Posterior vena cava (tissue), 2 donors: ENCODE measurements at places on chromosomes 12 and 14. TPM values are rescaled to one million over a fixed set of nuclear protein-coding genes. Genes with fewer than 3 reads are reported as not detected.
A peak's percentile ranks its signal among the peaks of the same experiment; 100 is the strongest.

- no peak for DNase-seq
Measured at GRCh38 chr14:28143316-28143715, 623.3 kb upstream of the FOXG1 start.

DNA sequence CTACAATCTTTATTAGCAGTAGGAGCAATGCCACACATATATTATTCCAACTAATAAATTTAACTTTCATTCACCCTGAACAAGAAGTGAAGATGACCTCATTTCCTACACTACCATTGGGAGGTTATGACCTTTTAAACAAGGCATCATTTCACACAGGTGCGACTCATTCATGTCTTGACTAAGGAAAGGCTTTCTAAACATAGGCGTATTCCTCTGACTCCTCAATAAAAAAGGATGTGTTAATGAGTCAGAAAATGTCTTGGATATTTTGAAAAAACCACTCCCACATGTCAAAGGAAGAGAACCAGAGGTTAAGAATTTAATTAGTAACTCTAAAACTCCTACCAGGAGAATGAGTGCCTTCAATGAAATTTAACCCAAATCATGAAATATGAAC is 115.2 kb downstream of the PRICKLE1 start:
- DNase-seq, result no peak

- no peak for DNase-seq
Measured at GRCh38 chr14:82244791-82245190, 711.1 kb upstream of the SEL1L start.

GRCh38 chr12:32516230-32516629 is 116.9 kb downstream of the FGD4 start:
- DNase-seq, result peak; percentile 50

DNA sequence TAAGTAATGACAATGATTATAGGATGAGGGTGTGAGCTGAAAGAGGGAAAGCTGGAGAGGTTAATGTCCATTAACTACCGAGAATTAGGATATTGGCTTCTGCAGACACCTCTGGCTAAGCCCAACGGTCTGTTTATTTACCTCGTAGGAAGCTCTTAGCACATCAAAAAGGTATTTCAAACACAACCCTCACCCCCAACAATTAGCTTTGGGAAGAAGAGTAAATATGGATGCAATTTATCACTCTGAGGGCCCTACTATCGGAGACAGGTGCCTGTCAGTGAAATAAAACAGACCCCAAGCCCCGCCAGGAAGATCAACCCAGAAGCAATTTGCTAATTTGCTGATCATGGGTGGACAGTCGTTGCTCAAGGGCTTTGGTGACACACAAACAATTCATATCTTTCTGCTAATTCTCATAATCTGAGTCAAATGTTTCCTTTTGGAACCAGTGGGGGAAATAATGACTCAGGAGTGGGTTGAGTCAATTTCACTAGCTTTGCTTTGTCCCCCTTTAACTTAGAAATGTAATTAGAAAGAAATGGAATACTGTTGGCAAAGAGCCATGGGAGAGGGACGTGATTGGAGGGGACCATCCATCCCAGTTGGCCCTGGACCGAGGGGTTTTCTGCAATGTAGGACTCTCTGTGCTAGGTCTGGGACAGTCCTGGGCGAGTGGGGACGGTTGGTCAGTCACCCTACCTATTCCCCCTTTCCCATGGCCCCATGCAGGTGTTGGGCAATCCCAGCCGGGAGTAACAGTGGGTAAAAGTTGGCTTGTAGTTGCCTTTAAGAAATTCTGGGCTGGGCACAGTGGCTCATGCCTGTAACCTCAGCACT is 99.1 kb upstream of the MED13L start:
- DNase-seq, result no peak

- DNase-seq, result no peak
Measured at GRCh38 chr12:1289371-1290155, 298.5 kb downstream of the ERC1 start.

DNA sequence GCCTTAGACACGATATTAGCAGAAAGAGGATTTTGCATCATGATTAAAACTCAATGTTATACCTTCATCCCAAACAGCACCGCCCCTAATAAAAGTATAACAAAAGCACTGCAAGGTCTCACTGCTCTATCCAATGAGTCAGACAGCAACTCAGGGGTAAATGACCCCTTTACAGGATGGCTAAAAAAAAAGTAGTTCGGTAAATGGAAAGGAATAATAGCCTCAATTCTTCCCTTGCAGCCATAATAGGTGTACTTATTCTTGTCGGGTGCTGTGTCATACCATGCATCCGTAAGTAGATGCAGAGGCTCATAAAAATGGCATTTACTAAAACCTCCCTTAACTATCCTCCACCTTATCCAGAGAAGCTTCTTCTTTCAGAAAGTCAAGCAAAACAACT is 53.9 kb upstream of the AP4S1 start:
- DNase-seq, result no peak

- peak; percentile 62 for DNase-seq
Measured at GRCh38 chr12:57807285-57807684, 11.2 kb downstream of the AVIL start.

- no peak for DNase-seq
Measured at GRCh38 chr14:87205811-87206210, 787.2 kb downstream of the GALC start.

GRCh38 chr12:66107451-66107915 is 23.1 kb downstream of the LLPH start:
- no peak for DNase-seq

DNA sequence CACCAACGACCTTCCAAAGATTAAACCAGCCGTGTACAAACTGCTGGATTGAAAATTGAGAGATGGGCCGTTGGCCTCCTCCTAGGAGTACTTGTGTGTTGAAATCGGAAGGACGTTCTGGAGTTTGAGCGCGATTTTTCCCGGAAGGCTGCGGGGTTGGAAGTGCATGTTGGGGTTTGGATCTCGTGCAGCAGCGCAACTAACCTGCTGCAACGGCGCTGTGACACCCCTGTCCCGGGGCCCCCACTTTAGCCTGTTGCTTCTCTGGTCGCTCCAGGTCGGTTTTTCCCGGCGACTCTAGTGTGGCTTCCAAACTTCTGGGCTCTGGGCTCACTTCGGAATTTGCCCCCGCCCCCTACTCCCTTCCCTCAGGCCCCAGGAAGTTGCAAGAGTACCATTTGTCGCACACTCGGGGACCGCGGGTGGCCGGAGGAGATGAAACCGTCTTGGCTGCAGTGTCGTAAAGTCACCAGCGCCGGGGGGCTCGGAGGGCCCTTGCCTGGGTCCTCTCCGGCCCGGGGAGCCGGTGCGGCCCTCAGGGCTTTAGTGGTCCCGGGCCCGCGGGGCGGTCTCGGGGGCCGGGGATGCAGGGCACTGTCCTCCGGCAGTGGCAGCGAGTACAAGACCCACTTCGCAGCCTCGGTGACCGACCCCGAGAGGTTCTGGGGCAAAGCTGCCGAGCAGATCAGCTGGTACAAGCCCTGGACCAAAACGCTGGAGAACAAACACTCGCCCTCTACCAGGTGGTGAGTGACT is at the start of gene ACSS3:
ACSS3 (plus strand) TSS at position 394 of the 756 bp plus-strand sequence; CDS start at position 436, 42 bp downstream.
- peak; percentile 82 for DNase-seq

Gene GARIN6
- total RNA-seq, result not detected

GRCh38 chr12:122141911-122142725 is 31.9 kb downstream of the IL31 start:
- no peak for DNase-seq

DNA sequence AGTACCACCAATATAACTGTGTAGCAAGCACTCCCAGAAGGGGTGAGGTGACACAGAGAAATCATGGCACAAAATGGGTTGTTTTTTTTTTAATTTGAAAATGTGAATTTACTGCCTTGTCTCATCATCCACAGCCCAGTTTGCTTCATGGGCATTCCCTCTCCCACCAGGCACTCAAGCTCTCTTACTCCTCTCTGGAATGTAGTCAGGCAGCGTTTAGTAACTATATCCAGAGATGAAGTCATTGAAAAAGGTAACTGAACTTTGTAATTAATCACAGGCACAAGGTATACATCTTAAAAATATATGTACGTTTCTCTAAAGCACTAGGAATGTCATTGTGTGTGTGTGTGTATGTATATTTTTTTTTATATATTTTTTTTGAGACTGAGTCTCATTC is 91.4 kb downstream of the FAR2 start:
- DNase-seq, result no peak

- peak; percentile 26 for DNase-seq
Measured at GRCh38 chr12:6919588-6919987, 5.2 kb downstream of the ENO2 start.

Gene CKAP4
- 71.8 TPM for total RNA-seq

- DNase-seq, result no peak
Measured at GRCh38 chr12:40552868-40553267, 139.4 kb upstream of the CNTN1 start.
